CD4-positive, alpha-beta T cell treated with Interleukin-15 for 4 hours (primary cell): ENCODE measurements at places on chromosomes 2 and 18.

GRCh38 chr2:31012406-31012805 is 125.8 kb downstream of the GALNT14 start:
- DNase-seq, result no peak

GRCh38 chr18:44458777-44459176 is 221.9 kb upstream of the SETBP1 start:
- DNase-seq, result no peak

GRCh38 chr18:13392029-13392750 is 173.6 kb downstream of the LDLRAD4 start:
- no peak for DNase-seq

DNA sequence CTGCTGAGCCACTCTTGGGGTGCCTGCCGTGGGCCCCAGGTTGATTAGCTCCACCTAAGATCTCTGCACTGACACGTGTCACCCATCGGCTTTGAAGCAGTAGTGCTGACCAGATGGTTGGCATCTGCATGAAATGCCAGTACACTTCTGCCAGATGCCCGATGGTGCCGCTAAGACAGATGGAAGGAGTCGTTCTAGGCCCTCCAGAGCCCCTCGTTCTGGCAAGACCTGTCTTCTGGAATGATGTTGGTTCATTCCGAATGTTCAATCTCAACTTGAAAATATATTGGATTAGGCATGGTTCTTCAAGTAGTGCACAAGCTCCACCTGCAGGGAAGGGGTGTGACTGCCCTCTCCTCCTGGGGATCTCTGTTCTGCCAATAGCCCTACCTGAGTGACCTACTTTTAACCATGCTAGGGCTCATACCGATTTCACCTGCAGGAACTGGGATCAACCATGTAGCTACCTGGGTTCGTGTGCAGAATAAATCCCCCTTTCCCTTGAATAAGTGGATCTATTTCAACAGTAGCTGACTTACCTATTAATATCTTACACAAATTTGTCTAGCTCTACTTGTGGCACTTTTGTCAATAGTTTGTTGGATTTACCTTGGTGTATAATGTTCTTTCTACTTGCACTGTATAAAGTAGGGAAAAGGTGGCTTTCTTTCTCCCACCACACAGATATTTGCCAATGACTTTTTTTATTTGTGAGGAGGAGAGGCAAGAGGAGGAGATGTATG is 342.6 kb downstream of the CTNNA2 start:
- DNase-seq, result no peak

DNA sequence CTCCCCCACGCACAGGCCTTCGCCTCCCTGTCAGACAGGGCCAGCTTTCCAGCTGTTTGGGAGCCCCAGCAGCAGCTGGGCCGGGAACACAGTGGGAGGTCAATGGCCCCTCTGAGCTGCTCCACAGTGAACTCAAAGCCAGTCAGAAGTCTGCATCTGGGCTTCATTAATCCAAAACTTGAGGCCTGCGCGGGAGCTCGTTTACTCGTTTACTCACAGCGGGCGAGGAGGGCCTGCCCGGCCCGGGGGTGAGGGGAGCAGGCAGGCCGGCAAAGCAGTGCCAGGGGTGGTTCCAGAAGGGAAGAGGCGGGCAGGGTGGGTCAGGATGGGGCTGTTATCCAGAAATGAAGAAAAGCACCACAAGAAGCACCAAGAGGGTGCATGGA is 36.8 kb upstream of the SEMA4C start:
- no peak for DNase-seq

GRCh38 chr2:104976603-104977120 is 61.2 kb upstream of the MRPS9 start:
- DNase-seq, result no peak
